ENCODE measurements at places on chromosomes 11 and 22.
A peak's percentile ranks its signal among the peaks of the same experiment; 100 is the strongest.

- DNase-seq: no peak
Measured at GRCh38 chr11:126833065-126833464, 167.5 kb downstream of the KIRREL3 start.

DNA sequence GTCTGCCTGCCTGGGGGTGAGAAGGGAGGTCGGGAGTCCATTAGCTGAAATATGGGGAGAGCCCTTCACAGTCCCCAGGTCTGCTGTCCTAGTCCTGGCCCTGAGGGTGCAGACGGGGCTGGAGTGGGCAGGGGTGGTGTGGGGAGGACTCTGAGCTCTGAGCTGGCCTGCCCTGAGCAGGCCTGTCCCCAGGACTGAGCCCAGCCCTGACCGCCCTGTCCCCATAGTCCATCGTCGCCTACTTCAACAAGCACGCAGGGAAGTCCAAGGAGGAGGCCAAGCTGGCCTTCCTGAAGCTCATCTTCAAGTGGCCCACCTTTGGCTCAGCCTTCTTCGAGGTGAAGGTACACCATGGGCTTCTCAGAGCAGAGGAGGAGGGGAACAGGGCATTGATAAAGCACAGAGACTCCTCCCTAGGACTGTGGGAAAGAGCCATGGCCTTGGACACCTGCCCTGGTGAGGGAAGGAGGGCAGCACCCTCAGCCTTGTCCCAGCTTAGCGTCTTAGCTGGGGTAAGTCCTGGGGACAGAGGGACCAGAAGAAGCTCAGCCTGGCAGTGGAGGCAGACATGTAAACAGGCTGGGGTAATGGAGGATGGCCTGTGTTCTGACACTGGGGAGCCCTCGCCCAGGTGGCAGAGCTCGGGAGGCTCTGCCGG lies 83.7 kb downstream of the MYO7A start:
- no peak for DNase-seq

DNA sequence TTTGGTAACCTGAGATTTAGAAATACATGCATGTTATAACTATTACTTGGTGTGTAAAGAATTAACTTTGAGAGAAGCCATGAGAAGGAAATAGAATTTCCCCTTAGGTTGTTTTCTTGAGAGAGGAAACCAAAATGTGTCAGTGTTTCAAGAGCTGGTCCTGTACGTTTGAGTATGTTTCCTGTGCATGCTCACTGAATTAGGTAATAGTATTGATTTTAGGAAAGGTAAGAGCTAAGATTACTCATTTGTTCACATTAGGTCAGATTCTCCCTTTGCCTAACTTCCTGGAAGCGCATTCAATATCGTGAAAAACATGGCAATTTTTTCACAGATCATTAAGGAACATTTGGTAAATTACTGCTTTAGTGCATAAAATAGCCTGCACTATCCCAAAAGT lies 49.3 kb upstream of the RDX start:
- no peak for DNase-seq

DNA sequence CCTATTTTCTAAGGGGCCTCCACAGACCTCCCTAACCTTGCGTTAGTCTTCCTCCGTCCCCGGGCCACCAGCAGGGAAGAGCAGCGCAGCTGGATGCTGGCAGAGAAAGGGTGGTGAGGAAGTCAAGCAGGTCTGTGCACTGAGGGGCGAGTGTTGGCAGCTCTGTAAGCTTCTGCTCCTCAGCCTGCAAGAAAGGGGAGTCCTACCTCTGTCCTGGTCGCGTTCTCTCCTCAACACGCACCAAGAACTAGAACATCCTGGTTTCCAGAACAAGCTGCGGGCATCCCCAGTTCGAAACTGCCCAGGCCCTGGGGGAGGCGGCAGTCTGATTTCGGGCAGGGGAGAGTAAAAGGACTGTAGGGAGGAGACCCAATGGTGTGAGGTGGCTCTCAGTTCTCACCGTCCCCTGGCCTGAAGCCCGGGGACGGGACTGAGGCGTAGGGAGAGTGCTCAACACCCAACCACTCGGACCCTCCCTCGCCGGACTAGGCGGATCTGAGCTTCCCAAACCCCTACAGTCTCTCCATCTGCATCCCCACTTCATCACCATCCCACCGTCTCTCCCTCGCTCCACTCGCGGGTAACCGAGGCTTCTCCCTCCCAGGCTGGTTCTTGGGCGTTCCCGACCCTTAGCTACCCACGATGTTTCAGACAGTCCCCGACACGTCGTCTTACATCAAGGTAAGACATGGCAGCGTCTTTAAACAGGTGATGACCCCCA lies 7.7 kb upstream of the FLI1 start:
- DNase-seq: no peak

- peak; percentile 4 for DNase-seq
Measured at GRCh38 chr22:44411226-44412135, 86.6 kb downstream of the RTL6 start.

DNA sequence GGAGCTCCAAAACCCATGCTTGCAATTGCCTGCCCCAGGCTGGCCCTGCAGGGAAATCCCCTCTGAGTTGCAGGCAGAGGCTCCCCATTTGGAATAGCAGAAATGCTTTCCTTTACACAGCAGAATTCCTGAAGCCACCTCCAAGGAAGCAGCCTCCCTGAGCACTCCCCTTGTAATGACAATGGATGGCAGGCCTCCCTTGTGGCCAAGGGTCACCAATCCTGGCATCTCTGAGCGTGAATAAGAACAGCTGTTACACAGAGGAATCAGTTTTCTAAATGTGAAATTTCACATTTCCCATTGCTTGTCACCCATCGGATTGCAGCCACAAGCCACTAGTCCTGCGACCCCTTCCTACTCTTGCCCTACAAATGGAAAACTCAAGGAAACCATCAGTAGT lies 107.6 kb downstream of the GALNT18 start:
- no peak for DNase-seq

GRCh38 chr11:9735236-9735635 lies 71.4 kb downstream of the SWAP70 start:
- DNase-seq: no peak

DNA sequence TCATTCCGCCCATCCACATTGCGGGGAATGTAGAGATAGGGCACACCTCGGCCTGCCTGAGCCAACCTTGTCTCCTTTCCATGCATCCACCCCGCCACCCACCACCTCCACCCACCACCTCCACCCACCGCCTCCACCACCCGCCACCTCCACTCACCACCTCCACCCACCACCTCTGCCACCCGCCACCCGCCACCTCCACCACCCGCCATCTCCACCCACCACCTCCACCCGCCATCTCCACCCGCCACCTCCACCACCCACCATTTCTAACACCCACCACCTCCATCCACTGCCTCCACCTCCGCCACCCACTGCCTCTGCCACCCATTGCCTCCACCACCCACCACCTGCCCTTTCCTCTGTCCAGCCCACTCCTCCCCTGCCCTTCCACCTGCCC lies 78.4 kb downstream of the IGLL1 start:
- DNase-seq: no peak

GRCh38 chr11:108870373-108871020 lies 205.6 kb downstream of the DDX10 start:
- peak; percentile 74 for DNase-seq

GRCh38 chr22:24414523-24414922 lies 12.9 kb upstream of the ADORA2A start:
- DNase-seq: no peak

- DNase-seq: no peak
Measured at GRCh38 chr11:28582506-28582905, 474.3 kb downstream of the METTL15 start.

GRCh38 chr11:98300719-98301118 lies 720.0 kb upstream of the CNTN5 start:
- DNase-seq: peak; percentile 26

GRCh38 chr11:46321757-46322156 lies 25.5 kb upstream of the DGKZ start:
- peak; percentile 59 for DNase-seq

GRCh38 chr11:96642583-96642982 lies 252.8 kb downstream of the JRKL start:
- DNase-seq: no peak

DNA sequence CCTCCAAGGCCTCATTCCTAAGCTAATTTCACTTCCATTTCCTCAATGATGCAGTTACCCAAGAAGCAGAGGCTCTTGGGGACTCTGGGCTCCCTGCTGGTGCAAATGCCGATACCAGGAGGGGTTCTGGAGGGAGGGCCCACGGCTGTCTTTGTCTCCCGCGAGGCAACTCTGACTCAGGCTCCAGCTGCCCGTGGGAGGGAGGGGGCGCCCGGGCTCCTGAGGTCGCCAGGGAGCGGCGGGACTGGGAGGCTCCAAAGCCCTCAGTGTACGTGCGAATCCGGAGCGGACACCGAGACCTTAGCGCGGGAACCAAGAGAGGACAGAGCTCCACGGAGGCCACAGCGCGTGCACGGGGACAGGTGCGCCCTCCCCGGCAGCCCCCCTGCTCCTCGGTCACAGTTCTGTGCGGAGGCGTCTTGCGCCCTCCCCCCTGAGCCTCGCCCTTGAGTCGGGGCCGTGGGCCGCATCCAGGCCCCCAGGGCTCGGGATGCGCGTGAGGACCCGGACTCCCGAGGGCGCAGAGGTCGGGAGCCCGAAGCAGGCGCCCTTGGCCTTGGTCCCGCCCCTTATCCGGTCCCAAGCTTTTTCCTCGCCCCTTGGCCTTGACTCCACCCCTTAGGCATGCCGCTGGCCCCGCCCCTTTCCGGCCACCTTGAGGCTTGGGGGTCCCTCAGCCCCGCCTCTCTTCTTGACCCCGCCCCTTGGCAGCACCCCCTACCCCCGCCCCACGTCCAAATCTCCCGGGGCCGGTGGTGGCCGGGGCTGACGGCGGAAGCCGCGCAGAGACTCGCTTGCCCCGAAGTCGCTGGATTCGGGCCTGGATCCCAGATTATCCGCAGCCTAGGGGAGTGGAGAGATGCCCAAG lies 4.7 kb upstream of the SHISA8 start:
- DNase-seq: no peak

DNA sequence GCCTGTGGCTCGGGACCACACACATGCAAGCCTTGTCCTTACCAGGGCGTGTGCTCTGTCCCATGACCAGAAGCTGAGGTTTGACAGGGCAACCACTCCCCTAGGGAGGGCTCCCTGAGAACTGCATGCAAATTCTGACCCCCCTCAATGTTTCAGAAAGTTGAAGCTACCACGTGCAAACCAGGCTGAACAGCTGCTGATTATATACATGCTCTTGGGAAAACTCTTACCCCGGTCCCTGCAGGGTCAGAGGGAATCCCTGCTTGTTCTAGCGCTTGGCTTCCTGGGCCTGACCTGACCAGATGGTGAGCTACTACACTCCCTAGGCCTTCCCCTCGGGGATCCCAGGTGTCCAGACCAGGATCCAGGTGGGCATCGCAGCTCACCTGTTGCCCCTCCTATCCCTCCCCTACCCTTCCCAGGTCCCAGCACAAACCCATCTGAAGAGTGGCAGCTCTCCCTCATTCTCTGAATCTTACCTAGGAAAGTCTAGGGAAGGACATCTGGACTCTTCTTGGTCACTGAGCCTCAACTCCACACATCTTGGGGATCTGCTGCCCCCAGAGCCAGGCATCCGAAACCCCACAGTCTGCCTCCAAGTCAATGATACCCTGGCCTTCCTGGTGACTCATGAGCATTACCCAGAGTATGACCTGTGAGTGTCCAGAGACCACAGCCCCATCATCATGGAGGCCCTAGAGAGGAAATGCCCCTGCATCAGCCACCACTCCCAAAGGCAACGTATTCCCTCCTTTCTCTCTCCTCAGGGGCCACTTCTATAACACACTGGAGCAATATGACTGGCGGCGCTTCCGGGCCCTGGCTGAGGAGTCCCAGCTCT lies 61.5 kb downstream of the BTG4 start:
- no peak for DNase-seq

- no peak for DNase-seq
Measured at GRCh38 chr11:122343210-122343609, 227.2 kb upstream of the BLID start.

DNA sequence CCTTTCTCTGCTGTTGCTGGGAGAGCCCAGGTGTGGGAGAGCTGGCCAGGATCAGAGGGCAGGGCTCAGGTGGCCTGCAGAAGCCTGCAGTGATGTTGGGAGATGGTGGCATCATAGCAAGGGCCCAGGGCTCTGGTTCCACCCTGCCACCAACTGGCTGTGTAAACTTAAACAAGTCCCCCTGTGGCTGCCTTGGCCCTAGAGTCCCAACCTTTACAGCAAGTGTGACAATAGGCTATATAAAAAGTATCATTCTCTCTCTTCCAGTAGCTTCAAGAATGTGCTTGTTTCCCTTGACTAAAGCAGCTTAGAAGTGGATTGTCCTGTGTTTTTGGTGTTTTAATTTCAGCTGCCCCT lies 201.8 kb upstream of the E2F8 start:
- no peak for DNase-seq

Data from fibroblast of pulmonary artery (primary cell).